NCI-H1048 (cell line): ENCODE measurements at places on chromosomes 6 and 20.

GRCh38 chr20:47237715-47238114, 118.8 kb downstream of the ZMYND8 start:
- DNase-seq, result no peak

- DNase-seq, result no peak
These were observed 76.4 kb downstream of the HMGN3 start for GRCh38 chr6:79157961-79158644.

GRCh38 chr20:34293589-34293988, 9.6 kb downstream of the AHCY start:
- no peak for DNase-seq

GRCh38 chr6:41040940-41041536, 1.2 kb upstream of the TSPO2 start:
- no peak for DNase-seq
